ENCODE measurements at places on chromosomes 5 and 9.

DNA sequence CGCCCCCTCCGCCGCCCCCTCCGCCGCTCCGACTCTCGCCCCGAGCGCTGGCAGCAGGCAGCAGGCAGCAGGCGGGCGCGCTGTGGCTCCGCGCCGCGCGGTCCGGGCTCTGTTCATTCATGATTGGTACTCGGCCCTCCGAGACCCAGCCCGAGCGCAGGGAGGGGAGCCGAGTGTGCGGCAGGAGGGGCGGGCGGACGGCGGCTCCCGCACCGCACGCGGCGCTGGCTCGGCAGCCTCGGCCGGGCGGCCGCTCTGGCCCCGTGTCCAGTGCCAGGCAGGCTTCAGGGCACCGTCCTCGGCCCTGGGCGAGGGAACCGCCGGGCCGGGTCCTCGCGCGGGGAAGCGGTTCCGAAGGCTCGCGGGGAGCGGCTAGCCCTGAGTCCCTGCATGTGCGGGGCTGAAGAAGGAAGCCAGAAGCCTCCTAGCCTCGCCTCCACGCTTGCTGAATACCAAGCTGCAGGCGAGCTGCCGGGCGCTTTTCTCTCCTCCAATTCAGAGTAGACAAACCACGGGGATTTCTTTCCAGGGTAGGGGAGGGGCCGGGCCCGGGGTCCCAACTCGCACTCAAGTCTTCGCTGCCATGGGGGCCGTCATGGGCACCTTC lies at the start of gene KCNIP1:
Gene KCNIP1 (plus strand): TSS at position 31 of the 607 bp plus-strand sequence.
- DNase-seq = peak; percentile 45

GRCh38 chr9:92808726-92809451 lies 44.3 kb upstream of the BICD2 start:
- DNase-seq = peak; percentile 71

DNA sequence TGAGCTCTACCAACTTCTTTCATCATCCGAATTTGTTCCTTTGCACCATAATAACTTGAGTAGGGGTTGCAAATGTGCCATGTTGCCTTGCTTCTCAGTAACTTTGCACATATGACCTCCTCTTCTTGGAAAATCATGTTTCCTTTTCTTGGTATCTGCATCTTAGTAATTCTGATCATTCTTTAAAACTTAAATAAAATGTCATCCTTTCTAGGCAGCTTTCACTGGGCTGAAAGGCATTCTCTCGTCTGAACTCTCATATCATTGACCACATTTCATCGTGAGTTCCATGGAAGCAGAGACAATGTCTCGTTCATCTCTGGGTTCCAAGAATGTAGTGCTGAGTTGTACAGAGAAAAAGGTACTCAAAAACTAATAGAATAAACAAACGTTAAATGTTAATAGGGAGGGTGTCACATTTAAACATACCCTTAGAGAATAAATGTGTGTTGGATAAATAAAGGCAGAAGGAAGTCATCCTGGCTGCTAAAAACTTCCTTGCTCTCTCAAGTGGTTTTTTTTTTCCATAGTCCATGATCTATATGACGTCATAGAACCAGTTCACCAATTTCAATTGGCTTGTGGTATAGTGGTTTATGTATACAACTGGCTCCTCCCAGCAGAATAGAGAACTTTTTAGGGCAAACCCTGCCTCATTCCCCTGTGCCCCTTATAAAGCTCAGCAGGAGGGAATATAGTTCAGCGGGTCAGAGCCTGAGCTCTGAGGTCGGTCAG lies 218.1 kb upstream of the TRIM32 start:
- DNase-seq = no peak

GRCh38 chr9:75438716-75439115 lies 350.4 kb downstream of the OSTF1 start:
- no peak for DNase-seq

DNA sequence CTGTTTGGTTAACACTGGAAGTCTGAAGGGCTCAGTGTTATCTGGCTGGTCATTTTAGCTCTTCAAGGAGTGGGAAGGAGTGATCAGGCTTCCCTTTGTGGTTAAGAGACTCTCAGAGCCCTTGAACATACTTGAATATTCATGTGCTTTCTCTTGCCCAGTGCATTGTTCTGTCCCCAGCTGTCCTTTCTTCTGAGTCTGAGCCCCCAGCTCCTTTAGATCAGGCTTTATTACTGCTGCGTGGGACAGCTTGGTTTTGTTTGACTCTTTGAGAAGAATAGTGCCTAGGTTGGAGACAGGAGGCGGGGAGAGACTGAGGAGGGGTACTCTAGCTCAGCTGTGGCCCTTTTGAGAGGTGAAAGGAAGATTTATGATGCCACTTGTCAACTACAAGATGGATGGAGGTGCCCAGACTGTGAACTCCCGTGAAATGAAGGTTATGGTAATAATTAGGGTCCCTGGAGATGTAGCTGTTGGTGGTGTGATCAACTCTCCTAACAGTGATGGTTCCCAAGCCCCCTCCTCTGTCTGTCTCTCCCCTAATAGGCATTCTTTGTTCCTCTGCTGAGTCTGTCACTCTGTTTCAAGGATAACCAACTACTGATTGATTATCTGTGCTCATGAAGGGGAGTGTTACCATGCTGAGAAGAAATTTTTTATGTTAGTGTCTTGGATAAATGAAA lies 83.1 kb upstream of the GLRA1 start:
- no peak for DNase-seq

DNA sequence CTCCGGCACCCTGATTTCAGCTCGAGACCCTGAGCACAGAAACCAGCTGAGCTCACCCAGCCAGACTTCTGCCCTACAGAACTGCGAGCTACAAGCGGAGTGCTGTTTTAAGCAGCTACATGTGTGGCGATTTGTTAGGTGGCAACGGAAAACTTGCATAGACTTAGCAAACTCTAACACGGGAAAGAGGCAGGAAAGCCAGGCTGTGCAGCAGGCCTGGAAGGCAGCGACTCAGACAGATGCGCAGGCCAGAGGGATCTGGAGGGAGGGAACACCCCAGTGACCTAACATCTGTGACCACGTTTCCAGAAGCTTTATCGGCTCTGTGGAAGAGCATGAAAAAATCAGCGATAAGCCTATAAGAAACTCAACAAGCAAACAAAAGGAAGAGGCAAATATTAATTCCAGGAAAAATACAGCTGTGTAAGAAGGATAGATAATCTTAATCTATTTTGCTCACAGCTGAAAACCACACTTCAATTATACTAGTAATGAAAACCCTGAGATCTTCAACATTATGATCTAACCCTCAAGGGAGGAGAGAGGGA lies 11.0 kb downstream of the UBAC1 start:
- DNase-seq = no peak

- no peak for DNase-seq
These were observed 334.8 kb downstream of the TRIM32 start for GRCh38 chr9:117021906-117022305.

DNA sequence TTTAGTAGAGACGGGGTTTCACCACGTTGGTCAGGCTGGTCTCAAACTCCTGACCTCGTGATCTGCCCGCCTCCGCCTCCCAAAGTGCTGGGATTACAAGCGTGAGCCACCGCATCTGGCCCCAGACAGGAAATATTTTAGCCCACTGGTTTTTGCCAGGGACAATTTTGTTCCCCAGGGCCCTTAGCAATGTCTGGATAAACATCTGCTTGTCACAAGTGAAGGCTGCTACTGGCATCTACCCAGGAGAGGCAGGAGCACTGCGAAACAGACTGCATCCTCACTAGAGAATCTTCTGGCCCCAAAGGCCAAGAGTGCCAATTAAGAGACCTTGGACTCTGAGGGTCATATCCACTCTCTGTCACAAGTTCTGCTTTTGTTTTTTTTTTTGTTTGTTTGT lies 2.4 kb upstream of the TPRN start:
- no peak for DNase-seq

DNA sequence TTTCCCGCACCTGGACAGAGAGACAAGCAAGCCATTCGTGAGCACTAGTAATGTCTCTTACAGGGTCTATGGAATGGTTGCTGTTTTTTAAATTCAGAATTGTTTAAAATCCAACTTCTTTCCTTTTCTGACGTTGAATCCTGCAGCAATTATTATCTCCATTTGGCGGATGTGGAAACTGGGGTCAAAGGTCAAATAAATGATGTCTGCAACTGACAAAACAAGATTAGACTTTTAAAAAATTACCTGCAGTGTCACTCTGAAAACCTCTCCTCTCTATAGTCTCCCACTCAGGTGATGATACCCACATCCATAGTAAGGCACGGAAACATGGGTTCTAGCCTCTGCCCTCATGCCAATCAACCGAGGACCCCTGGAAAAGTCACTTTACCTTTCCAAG lies 142.7 kb upstream of the SMIM23 start:
- DNase-seq = no peak

GRCh38 chr5:87383216-87383615 lies 29.5 kb downstream of the CCNH start:
- no peak for DNase-seq

DNA sequence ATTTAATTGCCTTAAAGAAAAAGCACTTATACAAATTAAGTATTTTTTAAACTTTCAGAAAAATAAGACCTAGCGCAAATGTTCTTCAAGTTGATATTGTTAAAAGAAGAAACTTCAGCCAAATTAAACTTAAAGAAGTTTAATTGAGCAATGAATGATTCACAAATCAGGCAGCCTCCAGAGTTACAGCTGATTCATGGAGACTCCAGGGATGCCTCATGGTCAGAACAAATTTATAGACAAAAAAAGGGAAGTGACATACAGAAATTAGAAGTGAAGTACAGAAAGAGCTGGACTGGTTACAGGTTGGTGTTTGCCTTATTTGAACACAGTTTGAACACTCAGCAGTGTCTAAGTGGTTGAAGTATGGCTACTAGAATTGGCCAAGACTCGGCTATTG lies 60.3 kb downstream of the CDKN2A start:
- no peak for DNase-seq

DNA sequence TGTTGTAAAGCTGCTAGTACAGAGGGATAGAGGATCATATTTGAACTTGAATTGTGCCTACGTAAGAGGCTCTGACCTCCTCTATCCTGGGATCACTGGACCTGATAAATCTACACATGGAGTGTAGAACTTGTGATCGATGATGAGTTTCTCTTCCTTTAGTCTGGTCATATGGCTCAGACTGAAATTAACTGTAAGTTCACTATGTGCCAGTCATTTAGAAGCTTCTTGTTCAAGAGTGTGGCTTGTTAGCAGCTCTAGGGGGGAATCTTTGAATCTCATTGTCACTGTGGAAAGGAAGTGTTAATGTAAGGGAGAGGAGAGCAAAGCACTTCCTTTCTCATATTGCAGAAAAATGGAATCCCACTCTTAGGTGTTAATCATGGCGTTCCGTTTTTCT lies 12.1 kb downstream of the ZBTB34 start:
- DNase-seq = no peak

DNA sequence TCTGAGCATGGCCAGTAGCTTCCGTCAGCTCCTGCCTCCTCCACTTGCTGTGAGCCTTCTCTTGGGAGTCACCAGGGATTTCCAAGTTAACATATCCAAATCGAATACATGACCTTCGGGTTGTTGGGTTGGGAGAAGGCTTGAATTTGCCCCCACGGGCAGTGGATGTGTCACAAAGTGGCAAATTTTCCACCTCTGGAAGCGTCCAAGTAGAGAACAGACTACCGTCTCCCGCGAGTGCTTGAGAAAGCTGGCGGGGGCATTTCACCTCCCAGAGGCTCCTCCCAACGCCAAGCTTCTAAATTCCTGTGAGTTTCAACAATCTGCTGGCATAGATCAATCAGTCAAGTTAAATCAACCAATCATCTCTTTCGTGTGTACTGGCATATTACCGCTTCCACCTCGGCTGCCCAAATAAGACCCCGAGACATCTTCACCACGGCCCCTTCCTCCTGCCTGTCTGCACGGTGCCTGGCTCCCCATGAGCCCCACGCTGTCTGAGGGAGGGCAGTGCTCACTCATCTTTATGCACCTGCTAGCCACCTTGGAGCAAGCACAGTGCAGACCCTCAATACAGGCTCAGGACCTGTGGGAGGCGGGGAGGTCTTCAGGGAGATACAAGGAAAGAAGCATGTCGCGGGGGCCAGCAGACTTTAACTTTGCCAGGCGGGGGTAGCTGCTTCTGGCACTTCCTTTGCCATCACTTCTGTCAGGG lies 79.1 kb downstream of the MRPL36 start:
- no peak for DNase-seq

GRCh38 chr5:163459462-163459818 lies 462 bp downstream of the NUDCD2 start:
- no peak for DNase-seq

GRCh38 chr5:84870369-84870768 lies 485.7 kb upstream of the EDIL3 start:
- DNase-seq = no peak

GRCh38 chr5:6478793-6479192 lies 30.1 kb downstream of the UBE2QL1 start:
- DNase-seq = no peak

DNA sequence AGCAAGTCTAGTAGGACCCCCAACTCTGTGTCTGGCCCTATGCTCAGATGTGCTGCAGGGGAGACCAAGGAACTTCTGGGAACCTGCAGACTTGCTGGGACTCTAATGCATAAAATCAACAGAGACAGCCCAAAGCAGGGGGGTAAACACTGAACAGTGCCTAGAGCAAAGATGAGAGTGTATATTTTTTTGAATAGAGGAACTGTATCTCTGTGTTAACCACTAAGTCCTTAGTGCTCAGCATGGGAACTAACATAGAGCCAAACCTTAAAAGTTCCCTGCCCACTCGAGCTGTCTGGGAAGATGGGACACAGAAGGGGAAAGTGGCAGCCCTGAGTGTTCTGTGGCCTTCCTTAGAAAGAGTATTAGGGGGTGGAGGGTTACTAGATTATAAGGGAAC lies 51.9 kb downstream of the C5orf15 start:
- no peak for DNase-seq

GRCh38 chr9:114450833-114451706 lies 54.2 kb downstream of the WHRN start:
- no peak for DNase-seq

DNA sequence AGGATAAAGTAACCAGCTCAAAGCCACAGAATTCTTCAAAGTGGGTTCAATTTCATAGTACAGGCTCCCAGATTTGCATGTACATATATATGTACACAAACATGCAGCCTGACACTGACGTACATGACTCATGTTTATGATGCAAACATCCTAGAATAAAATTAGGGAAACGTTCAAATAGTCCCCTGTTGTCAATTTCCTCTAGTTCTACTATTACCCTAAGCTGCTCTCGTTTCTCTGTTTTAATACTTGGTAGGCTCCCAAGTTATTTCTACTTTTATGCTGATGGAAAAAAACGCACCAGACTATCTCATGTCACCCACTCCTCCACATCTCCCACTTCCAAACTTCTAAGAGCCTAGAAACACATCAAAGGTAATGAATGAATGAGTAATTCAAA lies 229.7 kb downstream of the EPB41L4A start:
- DNase-seq = no peak

- DNase-seq = no peak
These were observed 12.5 kb downstream of the ERCC6L2 start for GRCh38 chr9:95887926-95888497.
